ENCODE measurements at places on chromosomes 7 and 10.

DNA sequence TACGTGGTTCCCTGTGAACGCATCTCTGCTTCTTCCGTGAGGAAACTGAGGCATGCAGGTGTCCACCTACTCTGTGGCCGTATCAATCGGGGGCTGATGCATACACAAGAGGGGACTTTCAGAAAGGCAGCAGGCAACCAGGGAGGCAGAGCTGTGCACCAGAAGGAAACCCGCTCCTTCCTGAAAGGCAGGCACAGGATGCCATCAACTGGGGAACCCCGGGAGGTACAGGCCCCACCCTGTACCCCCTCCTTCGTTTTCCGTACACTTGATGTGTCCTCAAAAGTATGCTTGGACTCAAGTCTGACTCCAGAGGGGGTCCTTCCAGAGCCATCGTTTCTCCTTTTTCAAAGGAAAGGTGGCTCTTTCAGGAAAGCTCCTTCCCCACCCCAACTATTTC lies 59.5 kb downstream of the ASB13 start:
- no peak for DNase-seq

- no peak for DNase-seq
Observed at GRCh38 chr7:103988468-103989199, 824 bp downstream of the RELN start.

DNA sequence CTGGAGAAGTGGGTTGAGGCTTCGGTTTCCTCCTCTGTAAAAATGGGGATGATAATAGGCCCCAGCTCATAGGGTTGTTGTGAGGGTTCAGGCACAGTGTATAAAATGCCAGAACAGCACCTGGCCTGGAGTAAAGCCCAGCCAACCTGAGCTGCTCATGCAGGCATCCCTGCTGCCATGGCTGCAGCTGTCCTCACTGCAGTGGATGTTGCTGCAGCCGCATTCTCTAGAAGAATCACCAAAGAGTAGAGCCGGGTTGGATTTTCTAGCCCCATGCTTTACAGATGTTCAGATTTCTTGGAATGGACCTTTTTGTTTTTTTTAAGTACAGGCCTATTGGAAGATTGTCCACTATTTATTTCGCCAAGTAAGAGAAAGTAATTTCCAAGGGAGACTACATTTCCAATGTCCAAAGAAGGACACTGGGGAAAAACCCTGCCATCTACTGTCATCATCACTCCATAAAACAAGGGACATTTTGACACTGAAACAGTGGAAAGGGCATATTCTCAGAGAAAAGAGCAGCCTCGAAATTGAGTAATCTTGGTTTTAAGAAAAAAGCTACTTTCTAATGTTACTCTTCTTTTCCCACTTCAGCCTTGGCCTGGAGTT lies 147.5 kb upstream of the TCF7L2 start:
- no peak for DNase-seq

- DNase-seq, result no peak
Observed at GRCh38 chr7:90853205-90853604, 257.1 kb downstream of the CDK14 start.

DNA sequence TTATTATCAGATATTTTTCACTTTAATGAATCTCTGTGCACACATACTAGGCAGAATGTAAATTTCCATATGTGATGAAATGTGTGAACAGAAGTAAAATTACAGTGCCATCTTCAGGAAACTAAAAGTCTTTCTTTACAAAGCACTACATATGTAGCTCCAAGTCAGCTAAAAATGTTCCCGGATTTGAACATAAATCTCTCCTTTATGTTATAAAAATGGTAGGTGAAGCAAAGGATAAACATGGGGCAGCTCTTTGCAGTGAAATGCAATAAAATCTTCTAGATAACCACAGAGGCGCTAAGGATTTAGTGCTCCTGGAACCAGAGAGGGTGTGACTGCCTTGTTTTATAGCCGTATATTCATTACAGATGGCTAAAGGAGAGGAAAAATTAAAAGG lies 104.9 kb upstream of the C7orf33 start:
- DNase-seq, result no peak

GRCh38 chr10:74675484-74675883 lies 150.9 kb upstream of the KAT6B start:
- no peak for DNase-seq

GRCh38 chr7:110071192-110071591 lies 1019.7 kb upstream of the LRRN3 start:
- DNase-seq, result no peak

DNA sequence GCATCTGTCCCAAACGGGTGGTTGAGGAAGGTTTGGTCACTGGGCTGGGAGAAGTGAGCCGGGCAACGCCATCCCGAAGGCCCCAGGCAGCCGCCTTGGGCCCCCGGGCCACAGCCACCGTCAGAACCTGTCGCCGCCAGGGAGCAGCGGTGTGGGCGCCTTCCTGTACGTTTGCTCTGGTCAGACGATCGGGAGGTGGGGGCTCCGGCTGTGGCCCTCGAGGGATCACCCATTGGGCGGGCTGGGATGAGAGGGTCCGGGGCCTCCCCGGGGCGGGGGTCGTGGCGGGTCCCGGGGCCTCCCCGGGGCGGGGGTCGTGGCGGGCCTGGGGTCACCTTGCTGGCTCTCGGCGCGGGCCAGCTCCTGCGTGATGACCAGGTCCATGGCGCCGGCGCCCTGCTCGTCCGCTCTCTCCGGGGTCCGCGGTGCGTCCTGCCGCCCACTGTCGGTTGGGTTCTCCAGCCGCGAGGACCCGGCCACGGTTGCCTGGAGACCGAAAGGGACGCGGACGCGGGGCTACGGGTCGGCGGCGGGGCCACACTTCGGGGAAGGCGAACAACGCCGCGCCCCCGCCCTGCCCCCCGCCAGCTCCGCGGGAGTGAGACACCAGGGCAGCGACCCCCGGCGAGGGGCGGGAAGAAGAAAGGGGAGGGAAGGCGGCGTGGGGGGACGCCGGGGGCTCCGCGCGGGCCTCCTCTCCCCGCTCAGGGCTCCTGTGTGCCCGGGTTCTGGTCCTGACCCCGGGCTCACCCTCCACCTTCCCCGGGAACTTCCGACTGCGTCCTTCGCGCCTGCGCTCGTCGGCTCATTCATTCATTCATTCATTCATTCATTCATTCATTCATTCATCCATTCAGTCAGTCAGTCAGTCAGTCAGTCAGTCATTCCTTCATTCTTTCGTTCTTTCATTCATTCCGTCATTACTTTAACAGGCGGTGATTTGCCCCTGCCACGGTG lies at the start of gene CFAP46:
Gene CFAP46, minus strand, starts transcription at position 470 of the 957 bp plus-strand sequence. Its CDS starts 86 bp downstream, at position 384.
- no peak for DNase-seq

DNA sequence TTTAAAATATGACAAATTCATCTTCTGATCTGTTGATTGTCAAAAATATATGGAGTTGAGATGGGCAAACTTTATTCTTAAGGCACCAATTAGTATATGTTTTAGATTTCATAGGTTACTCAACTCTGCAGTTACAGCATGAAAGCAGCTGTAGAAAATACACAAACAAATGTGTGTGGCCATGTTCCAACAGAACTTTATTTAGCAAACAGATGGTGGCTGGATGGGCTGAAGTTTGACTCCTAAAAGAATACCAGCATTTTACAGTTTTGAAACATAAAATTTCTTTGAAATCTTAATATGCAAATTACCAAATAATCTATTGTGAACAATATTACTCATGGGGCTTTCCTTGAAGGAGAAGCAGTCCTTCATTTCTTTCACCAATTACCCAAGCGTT lies 1206.0 kb upstream of the LRRTM3 start:
- DNase-seq, result no peak

DNA sequence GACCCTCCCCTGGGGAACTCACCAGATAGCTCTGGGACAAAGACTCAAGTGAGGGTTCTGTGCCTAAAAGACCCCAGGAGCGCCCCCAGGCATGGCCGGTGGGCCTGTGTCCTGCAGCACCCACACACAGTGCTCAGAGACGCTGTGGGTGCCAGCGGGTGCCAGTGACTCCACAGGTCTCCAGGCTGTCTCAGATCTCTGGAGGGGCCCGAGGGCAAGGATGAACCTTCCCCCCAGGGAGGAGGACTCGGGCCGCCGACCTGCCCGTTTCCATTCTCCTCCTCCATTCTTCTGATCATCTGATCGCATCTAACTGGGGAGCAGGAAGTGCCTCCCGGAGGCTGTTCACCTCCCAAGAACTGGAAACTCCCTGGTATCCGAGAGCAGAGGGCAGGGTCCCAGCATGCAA lies 980 bp downstream of the ADAM8 start:
- peak; percentile 46 for DNase-seq

DNA sequence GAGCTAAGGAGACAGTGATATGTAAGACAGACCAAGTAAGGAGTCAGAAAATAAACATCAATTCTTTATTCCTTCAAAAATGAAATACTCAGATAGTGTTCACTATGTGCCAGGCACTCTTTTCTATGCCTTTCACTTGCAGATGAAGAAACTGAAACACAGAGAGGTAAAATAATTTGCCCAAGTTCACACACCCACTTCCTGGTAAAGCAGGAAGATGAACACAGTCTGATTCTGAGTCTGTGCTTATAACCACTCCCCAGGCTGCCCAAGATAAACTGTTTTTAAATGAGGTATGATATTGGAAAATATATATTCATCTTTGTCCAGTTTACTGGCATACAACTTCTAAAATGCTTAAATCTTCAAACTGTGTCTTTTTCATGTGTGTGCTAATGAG lies 294.4 kb upstream of the NPVF start:
- no peak for DNase-seq

- DNase-seq, result no peak
Observed at GRCh38 chr10:110852947-110853346, 18.8 kb upstream of the PDCD4 start.

- no peak for DNase-seq
Observed at GRCh38 chr7:106386958-106387357, 102.2 kb upstream of the NAMPT start.

DNA sequence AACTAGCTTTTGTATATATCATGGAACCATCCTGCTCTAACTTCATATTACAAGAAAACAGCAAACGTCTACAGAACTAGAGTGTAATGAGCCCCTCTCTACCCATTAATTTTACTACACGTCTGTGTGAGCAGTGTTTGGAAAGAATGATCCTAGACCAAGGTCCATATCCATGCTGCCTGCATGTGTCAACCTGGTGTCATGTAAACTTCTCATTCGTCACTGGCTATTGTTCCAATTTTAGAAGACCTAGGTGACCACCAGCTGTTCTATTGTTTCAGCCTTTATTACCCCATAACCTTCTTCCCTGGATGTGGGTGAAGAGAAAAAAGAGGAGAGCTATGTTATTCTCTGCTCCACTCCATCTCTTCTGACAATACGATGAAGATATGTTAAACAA lies 77.1 kb downstream of the CREM start:
- DNase-seq, result no peak

DNA sequence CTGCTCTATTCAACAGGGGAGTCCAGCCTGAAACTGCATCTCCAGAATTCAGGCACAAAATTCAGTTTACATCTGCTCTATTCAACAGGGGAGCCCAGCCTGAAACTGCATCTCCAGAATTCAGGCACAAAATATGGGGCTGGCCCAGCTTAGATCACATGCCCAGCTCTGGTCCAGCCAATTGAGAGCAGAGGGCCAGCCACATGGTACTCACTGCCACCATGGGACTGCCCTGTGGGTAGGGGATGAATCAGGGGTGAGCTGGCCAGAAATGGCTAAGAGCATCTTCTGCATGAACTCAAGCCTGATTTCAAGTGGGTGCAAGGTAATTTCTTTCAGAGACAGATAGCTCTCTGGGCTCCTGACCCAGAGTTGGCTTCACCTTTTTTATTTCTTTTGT lies 156.6 kb upstream of the LYZL2 start:
- DNase-seq, result no peak

DNA sequence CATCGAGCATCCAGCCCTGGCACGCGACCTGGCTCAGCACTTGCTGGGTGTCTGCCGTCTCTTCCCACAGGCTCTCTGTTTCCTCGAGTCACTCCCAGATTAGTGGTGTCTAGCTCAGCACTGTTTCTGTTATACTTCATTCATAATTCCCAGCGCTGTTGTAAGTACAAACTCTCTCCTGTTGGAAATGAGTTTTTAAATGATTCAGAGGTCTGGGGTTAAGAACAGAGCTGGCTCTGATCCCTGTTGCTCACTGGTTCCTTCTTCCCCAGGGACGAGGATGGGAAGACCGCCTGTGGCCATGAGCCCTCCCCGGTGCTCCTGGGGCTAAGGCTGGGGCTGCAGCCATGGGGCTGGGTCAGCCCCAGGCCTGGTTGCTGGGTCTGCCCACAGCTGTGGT lies 17.3 kb upstream of the C10orf95 start:
- no peak for DNase-seq

All from stimulated activated naive CD4-positive, alpha-beta T cell treated with Interleukin-2 at 50 U/mL for 16 hours (primary cell).